Posterior cingulate gyrus (tissue), 11 donors: ENCODE measurements at places on chromosomes 7 and 10.

DNA sequence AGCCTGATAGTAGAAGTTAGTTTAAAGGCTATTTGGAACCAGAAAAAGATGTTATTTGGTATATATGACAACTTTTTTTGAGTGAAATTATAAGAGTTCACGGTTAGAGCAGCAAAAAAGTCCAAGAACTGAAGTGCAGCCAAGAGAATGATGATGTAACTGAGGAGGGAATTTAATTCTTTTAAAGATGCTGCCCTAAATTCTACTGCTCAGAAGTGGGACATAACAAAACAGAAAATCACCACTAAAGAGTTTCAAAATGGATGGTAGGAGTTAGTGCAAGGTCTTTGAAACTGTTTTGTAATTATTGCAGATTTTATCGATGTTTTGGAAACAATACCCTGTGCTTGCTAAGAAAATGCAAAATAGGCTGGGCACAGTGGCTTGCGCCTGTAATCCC lies 6.5 kb downstream of the SAMD8 start:
- DNase-seq, result no peak

- no peak for DNase-seq
Observed at GRCh38 chr10:16271571-16271970, 165.2 kb upstream of the PTER start.

GRCh38 chr7:45897042-45897690 lies 8.9 kb downstream of the IGFBP1 start:
- no peak for DNase-seq

- peak; percentile 54 for DNase-seq
Observed at GRCh38 chr7:151877911-151878835, 1.3 kb upstream of the PRKAG2 start.

- DNase-seq, result peak; percentile 72
Observed at GRCh38 chr10:27360581-27361172, 120.1 kb upstream of the ACBD5 start.

GRCh38 chr10:96642973-96643372 lies 56.2 kb upstream of the TM9SF3 start:
- peak; percentile 76 for DNase-seq

GRCh38 chr10:49759787-49760551 lies 2.2 kb downstream of the OGDHL start:
- DNase-seq, result no peak

GRCh38 chr10:99667108-99667751 lies 7.9 kb downstream of the ENTPD7 start:
- DNase-seq, result no peak

DNA sequence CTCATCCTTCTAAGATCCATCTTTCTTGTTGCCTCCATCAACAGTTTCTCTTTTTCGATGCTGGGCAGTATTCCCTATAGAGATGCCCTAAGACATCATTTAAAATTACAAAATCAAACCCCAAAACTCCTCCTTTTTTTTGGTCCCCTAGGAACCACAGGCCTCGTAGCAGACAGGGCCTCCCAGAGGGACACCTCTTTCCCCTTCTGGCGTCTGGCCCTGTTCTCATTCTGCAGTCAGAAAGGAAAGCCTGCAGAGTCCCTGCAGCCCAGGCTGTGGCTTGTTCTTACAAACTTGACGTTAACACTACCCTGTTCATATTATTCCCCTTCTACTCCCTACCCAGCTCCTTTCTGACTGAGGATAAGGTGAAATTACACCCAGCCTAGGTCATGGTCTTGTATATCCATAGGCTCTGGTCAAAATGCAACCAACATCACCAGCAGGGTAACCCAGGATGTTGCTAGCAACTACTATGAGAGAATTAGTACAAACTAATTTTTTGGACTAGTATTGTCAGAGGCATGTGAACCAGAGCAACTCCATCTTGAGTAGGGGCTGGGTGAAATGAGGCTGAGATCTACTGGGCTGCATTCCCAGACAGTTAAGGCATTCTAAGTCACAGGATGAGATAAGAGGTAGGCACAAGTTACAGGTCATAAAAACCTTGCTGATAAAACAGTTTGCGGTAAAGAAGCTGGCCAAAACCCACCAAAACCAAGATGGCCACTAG lies 3.5 kb upstream of the EPHA1 start:
- DNase-seq, result no peak

GRCh38 chr10:34655286-34656170 lies 159.6 kb downstream of the PARD3 start:
- DNase-seq, result no peak

GRCh38 chr10:130931256-130931655 lies 380.3 kb downstream of the TCERG1L start:
- DNase-seq, result no peak

DNA sequence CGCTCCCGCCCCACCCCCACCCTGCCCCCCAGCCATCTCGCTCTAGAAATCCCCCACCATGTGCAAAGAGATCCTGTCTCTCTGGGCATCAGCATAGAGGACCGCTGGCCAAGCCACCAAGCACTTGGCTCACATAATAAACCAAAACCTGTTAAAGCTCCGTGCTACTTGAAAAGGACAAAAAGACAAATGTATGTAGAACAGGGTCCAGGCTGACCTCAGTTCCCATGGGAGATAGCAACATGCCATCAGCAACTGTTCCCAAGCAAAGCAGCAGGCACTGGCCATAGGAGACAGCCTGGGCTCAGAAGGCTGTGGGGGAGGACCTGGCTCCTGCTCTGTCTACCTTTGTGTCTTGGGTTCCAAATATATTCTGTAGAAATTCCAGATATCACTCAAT lies 38.4 kb upstream of the GDF10 start:
- DNase-seq, result no peak

DNA sequence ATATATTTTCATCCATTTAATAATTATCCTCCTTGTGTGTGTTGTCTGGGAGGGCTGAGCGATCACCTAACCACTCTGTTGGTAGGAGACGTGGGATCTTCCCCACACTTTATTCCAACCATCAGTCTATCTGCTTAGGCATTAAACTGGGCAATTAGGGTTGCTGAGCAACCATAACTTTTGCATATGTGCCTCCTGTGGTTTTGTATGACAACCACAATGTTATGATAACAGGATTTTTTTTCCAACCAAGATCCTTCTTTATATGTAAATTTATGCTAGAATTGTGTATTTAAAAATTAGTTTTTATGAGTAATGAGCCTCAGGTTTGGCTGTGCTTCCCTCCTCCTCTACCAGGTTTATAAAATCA lies 495.0 kb upstream of the MGMT start:
- DNase-seq, result no peak

DNA sequence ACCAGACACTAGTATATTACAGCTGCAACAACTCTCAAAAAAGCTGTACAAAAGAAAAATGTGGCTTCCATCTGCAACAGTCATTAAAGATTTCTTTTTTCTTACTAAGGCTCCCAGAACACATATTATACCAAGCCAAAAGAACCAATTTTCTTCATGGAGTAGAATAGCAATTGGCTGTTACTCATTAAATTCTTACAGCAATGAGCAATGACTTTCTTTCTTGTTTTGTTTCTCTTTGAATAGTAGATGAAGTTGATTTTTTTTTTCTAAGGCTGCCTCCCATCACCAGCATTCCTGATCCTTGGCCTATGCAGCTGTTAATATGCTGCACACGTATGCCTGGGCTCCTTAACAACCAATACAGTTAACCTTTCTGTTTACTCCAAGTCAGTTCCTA lies 36.6 kb upstream of the SPOCK2 start:
- DNase-seq, result no peak

DNA sequence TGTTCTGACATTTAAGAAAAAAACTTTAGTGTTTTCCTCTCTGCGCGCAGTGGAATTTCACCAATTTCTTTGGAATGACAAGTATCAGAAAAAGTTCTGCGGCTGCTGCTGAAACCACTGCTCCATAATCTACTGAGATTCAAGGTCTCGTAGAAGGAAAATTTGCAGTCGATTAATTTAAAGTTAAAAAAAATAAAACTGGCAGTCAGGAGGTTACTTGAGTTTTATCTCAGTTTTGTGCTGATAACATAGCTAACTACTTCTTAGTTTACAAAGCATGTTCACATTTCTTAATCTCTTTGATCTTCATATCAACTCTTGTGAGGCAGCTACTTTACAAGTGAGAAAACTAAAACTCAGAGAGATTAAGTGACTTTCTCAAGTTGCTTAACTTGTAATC lies 18.2 kb upstream of the CALD1 start:
- no peak for DNase-seq

- no peak for DNase-seq
Observed at GRCh38 chr10:99233689-99234037, 2.0 kb downstream of the HPSE2 start.

- DNase-seq, result no peak
Observed at GRCh38 chr10:21637795-21638194, 103.8 kb downstream of the MLLT10 start.

GRCh38 chr7:10034843-10035556 lies 938.7 kb upstream of the PHF14 start:
- DNase-seq, result no peak
